ENCODE measurements at places on chromosomes 1 and 21.

- DNase-seq: peak; percentile 79
These were observed 47.6 kb upstream of the PPP2R5A start for GRCh38 chr1:212237651-212238050.

- no peak for DNase-seq
These were observed 141.4 kb downstream of the HMGB4 start for GRCh38 chr1:34005309-34005708.

- no peak for DNase-seq
These were observed 83.6 kb downstream of the SLC66A1 start for GRCh38 chr1:19395678-19396192.

GRCh38 chr21:38985568-38986378 is 180.0 kb downstream of the ETS2 start:
- peak; percentile 8 for DNase-seq

DNA sequence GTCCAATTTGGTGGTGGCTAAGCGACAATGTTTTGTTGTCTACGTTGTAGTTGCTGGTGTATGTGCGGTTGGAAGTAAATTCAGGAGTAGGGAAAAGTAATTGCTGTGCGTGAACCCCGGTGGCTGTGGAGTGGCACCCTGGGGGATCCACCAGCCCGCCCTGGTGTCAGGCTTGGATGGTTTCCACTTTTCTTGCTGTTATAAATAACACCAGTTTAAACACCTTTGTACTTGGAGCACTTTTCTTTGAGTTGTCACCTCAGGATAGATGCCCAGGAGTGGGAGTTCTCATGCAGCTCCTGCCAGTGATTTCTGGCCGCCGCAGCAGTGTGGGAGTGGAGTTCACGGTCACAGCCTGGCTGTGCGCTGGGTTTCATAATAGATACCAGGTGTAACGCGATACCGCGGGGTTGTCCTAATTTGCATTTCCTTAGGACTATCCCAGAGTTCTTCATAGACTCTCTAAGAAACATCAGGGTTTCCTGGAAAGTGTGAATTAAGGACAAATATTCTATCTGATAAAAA is 12.8 kb upstream of the TMEM200B start:
- peak; percentile 51 for DNase-seq

- no peak for DNase-seq
These were observed 32.8 kb upstream of the C1orf53 start for GRCh38 chr1:197869490-197870077.

- no peak for DNase-seq
These were observed 23.1 kb upstream of the NPPB start for GRCh38 chr1:11881749-11882441.
